Head of caudate nucleus (tissue), 42 donors: ENCODE measurements at places on chromosomes 7 and 10.

DNA sequence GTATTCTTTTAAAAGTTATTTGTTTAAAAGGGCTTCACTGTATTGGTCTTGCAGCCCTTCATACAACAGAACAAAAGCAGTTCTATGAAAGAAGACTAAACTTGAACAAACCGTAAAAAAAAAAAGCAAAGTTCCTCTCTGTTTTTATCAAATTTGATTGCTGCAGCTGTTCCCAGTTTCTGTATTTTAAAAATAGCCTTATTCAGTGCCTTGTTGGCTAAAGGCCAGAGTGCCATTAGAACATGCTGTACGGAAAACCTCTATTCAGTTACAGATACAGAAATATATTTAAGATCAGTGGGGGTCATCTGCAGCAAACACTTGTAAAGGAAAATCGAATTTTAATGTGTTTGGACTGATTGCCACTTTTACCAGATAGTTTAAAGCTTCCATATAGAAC lies 207.8 kb upstream of the ETV1 start:
- no peak for DNase-seq

DNA sequence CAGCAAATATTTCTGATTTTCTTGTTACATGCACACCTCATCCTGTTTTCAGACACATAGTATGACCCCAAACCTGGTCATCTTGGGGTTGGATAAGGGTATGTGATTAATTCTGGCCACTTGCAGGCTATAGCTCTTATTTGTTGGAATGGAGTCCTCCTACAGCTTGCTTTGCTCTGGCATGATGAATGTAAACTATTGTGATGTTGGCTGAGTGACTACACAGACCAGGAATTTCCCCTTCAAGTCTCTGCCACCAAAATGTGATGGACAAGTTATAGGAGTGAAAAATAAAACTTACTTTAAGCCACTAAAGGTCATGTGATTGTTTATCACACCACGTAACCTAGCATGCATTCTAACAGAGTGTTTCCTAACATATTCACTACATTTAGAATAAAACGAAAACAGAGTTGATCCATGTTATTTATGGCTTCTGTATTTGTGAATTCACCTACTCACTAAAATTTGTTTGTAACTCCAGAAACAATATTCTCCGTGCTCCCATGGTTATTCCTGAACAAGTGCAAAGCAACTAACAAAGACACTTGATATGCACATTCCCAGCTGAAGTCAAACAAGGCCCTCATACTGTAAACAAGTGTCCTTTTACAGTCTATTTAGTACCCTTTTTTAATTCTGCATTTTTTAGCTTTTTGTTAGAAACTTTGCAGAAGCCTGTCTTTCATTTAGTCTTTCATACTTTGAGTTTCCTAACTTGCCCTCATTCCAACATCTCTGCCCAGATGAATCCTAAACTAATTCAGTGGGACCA lies 599.2 kb upstream of the PCDH15 start:
- no peak for DNase-seq

GRCh38 chr7:42930889-42931288 lies 1.1 kb downstream of the PSMA2 start:
- no peak for DNase-seq

GRCh38 chr10:129945064-129945463 lies 19.0 kb downstream of the EBF3 start:
- no peak for DNase-seq

GRCh38 chr10:131692686-131693334 lies 208.0 kb upstream of the PPP2R2D start:
- DNase-seq = no peak

- peak; percentile 18 for DNase-seq
Measured at GRCh38 chr10:84008878-84009277, 130.4 kb upstream of the GHITM start.

GRCh38 chr7:16293669-16294425 lies 127.5 kb downstream of the CRPPA start:
- no peak for DNase-seq

DNA sequence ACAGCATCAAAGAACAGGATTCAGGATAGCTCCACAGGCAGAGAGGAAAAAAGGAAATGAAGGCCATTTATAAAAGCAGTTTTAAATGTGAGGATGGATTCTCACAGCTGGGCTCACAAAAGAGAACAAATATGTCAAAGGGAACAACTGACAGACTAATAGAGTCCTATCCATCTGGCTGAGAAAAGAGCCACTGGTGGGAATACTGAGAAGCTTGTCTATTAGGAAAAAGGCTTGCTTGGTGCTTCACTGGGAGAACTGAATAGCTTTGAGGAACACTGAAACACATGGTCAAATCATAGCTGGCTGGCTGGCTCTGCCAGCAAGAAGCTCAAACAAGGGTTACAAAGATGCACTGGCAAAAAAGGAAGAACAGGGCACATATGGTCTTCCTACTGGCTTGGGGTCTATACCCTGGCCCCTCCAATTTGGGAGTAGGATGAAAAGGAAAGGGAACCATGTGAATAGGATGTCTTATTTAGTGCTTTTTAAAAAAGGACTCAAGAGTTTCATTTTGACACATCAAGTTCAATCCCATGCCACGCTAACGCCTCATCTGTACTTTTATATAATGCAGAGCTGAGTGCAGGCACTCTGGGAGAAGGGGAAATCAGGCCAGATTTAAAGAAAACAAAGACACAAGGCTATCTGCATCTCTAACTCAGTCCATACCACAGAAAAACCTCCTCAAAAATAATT lies 44.8 kb upstream of the KCNIP2 start:
- no peak for DNase-seq

- no peak for DNase-seq
Measured at GRCh38 chr10:55168343-55168742, 367.3 kb upstream of the PCDH15 start.

DNA sequence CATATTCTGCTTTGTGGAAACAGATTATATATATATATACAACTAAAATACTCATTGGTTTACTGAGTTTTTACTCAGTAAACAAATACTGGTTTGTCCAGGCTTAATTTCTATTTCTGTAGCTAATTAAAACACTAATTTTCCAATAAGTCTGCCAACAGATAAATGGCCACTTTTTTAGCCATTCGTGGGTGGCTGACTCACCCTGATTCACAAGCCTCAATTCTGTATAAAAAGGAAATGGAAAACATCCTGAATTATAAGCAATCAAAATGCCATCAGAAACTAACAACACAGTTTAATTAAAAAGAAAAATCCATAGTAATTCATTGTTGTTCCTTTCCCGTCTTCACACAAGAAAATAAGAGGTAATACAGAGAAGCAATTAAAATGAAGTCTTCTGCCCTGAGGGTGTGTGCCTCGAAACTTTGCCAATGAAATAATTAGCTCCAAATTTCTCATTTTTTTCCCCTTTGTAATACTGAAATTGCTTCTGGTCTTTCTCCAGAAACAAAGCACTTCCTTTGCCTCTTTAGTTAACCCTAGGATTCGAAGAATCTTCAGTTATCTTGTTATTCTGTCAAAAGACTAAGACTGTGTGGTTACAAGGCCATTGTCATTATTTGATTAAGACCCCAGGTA lies 118.7 kb upstream of the PTN start:
- DNase-seq = no peak

- DNase-seq = no peak
Measured at GRCh38 chr7:157662981-157663716, 326.3 kb downstream of the DNAJB6 start.

DNA sequence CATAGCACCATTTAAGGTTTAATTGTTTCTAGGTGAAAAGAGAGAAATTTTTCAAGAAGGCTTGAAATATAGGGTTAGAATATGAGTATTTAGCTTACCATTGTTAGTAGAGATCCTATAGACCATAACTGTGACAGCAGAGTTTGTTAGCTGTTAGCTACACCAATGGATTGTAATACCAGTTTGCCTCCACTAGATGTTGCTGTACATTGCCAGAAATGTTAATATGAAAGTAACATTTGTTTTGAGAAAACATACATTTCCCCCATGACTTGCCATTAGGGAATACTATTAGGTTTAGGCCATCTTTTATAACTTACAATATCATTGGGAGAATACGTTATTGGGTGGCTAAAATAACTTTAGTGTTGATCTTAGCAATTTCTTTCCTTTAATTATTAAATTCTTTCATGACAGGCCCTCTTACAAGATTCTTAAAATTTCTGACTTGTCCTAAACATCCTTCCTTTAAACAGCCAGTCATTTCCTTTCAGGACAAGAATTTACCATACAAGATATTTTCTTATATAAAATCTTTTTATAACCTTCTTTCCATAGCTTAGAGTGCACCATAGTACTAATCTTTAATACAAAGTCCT lies 39.5 kb downstream of the ZNF117 start:
- DNase-seq = no peak

- no peak for DNase-seq
Measured at GRCh38 chr7:83957333-83957732, 237.3 kb downstream of the SEMA3A start.

DNA sequence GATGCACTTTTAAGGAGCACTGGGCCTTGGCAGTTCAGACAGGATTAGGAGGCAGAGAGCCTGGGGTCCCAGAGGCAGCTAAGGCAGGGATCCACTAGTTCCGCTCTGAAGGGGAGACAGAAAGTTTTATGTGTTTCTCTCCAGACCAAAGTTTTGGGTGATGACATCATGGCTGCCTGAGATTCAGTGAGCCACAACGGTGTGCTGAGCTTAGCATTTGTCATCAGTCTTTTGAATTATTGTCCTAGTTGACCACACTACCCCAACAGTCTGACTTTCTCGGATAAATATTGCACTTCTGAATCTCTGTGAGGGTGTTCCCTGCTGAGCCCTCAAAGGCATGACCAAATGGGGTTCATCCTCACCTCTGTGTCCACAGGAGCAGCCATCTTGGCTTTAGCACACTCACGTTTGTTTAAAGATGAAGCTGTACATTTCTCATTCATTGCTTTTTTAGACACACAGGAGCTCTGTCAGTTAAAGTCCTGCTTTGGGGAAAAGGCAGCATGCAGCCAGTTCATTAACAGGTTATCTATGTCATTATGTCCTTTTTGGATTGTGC lies 297.7 kb upstream of the LRGUK start:
- no peak for DNase-seq

DNA sequence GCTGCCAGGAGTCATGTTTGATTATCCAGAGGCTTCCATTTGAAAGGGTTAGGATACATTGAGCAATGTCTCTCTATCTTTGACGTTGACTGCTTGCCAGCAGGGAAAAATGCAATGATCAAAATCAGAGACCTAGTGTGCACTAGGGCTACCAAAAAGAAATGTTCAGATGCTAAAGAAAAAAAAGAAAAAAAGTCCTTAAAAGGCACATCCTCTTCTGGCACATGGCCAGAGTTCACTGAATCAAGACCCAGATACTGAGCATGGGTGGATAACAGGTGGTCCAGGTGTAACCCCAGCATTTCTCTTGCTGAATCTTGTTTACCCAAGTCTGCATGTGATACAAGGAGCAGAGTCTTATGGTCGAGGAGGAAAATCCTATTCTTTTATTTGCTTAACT lies 899.3 kb downstream of the SORCS3 start:
- no peak for DNase-seq

GRCh38 chr10:4024027-4024426 lies 239.0 kb upstream of the KLF6 start:
- no peak for DNase-seq

- no peak for DNase-seq
Measured at GRCh38 chr10:129849853-129850252, 114.2 kb downstream of the EBF3 start.

- no peak for DNase-seq
Measured at GRCh38 chr10:58367069-58367468, 18.1 kb upstream of the TFAM start.

DNA sequence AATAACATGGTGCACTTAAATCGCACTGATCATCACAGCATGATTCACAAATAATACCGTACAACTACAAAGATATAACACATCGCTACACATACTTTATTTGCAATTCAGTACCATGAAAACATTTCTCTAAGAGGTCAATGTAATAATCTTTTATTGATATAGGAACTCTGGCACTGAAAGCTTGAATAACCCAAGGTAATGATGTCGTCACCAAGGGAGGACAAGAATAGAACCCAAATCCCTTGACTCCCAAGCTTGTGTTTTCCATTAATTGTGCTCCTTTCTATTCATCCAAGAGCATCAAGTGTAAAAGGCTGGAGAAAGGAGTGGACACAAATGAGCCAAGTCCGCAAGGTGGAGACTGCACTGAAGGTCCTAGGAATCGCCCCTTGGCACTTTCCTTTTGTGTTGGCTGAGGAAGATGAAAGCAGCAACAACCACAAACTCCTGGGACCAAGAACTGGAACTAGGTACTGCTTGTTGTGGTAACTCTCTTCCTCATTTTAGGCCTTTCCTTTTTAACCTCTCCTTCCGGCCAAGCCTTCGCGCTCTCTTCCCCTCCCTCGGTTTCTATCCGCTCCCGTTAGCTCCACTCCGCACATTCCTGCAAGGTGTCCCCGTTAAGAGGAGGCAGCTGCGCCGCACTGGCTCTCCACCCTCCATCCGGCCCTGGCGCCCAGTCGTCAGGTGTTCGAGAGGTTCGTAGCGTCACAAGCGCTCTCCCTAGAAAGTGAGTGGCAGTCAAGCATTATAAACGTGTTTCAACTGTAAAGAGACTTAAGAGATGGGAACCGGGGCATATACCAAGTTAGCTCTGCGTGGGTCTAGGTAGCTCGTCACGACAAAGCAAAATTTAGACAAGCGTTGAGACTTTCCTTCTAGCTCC lies 1.0 kb upstream of the CBLL1 start:
- peak; percentile 43 for DNase-seq

- DNase-seq = no peak
Measured at GRCh38 chr7:131623154-131623553, 66.7 kb upstream of the PODXL start.

GRCh38 chr10:50740293-50740648 lies 535 bp downstream of the ASAH2B start:
- DNase-seq = peak; percentile 37

DNA sequence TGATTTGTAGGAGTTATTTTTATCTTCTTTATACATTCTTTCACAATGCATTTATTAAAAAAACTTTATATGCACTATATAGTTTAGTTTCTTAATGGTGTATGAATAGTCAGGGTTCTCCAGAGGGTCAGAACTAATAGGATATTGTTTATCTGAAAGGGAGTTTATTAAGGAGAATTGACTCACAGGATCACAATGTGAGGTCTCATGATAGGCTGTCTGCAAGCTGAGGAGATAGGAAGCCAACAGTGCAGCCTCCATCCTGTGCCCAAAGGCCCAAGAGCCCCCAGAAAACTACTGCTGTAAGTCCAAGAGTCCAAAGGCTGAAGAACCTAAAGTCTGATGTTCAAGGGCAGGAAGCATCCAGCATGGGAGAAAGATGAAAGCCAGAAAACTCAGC lies 192.8 kb upstream of the AHR start:
- no peak for DNase-seq

- no peak for DNase-seq
Measured at GRCh38 chr7:42689626-42690025, 222.2 kb downstream of the C7orf25 start.

GRCh38 chr7:90708841-90709317 lies 112.8 kb downstream of the CDK14 start:
- peak; percentile 62 for DNase-seq
